NCI-H510A treated with DMSO at 0.1 percent for 48 hours (cell line): ENCODE measurements at places on chromosomes 13 and 19.

GRCh38 chr13:64527561-64527960 is 2702.6 kb downstream of the PCDH9 start:
- DNase-seq = no peak

DNA sequence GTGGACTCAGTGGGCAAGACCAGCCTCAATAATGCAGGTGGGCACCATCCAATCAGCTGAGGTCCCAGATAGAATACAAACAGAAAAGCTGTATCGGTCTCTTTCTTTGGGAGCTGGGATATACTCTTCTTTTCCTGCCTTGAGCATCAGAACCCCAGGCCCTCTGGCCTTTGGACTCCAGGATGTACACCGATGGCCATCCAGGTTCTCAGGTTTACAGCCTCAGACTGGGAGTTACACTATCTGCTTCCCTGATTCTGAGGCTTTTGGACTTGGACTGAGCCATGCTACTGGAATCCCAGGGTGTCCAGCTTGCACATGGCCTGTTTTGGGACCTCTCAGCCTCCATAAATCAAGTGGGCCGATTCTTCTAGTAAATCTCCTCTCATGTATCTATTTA is 27.6 kb upstream of the USP12 start:
- no peak for DNase-seq

GRCh38 chr13:29589967-29590366 is 5.5 kb downstream of the SLC7A1 start:
- no peak for DNase-seq

- DNase-seq = no peak
These were observed 1.7 kb upstream of the ELANE start for GRCh38 chr19:850221-850978.

DNA sequence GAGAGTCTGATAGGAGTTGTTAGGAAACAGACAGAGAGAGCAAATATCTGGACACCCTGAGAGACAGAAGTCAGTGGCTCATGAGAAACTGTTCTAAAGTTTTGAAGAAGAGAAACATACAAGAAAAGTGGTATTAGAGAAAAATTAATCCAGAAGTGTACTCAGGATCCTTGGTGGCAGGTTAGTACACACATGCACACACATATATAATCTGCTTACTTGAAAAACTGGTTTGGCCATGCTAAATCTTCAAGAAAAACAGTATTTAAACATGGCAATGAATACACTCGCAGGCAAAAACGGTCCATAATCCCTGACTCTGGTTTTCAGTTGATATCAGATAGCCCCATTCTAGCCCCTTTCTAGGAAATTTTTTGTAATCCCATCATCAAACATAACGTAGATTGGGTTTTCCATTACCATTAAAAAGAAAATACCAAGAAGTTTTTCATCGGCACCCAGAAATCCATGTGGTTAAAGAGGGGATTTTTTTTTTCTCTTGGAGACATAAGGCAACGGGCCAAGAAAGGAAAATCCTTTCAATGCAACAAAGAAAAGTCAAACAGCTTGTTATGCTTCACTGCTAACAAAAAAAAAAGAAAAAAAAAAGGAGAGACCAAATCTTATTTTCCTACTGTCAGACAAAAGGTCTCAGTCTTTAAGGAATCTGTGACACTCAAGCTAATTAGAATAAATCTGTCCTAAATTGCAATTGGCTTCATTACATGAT is 178.0 kb upstream of the MIR17HG start:
- no peak for DNase-seq

- no peak for DNase-seq
These were observed 8.8 kb upstream of the IGFL4 start for GRCh38 chr19:46049597-46049996.

- DNase-seq = no peak
These were observed 15.7 kb downstream of the STK11 start for GRCh38 chr19:1220976-1221903.
